Activated naive CD4-positive, alpha-beta T cell (primary cell): ENCODE measurements at places on chromosomes 5 and 9.

- DNase-seq, result no peak
Measured at GRCh38 chr9:4838189-4838546, 45.4 kb downstream of the RCL1 start.

DNA sequence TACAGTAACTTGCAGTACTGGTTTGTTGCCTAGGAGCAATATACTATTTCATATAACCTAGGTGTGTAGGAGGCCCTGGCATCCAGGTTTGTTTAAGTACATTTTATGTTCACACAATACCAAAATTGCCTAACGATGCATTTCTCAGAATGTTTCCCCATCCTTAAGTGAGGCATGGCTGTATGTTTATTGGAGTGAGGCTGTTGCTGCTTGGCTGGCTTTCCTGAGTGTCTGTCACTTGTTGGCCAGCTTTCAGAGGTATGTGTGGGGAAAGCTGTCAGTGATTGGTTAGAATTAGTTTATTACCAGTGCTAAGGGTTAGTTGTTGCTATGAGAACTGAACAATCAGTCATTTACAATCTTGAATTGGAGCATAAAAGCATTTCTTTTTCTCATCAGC is 154.1 kb upstream of the CDH12 start:
- no peak for DNase-seq

- no peak for DNase-seq
Measured at GRCh38 chr5:43110606-43111170, 10.0 kb upstream of the ZNF131 start.

DNA sequence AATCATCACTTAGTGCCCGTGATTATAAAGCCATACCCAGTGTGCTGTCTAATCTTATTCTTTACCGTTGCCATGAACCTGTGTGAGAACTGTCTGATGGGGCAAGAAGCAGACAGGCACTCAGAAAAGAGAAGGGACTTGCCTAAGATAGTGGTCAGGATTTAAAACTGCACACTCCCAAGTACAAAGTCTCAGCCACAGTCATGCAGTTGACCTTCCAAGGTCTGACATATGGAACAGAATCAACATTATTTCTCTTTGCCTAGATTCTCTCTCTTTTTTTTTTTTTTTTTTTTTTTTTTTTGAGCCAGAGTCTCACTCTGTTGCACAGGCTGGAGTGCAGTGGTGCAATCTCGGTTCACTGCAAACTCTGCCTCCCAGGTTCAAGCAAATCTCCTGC is 1.9 kb upstream of the PPP2CA start:
- DNase-seq, result no peak

GRCh38 chr5:78781611-78782286 is 133.2 kb upstream of the LHFPL2 start:
- DNase-seq, result no peak

- no peak for DNase-seq
Measured at GRCh38 chr5:9282211-9282610, 263.7 kb downstream of the SEMA5A start.

DNA sequence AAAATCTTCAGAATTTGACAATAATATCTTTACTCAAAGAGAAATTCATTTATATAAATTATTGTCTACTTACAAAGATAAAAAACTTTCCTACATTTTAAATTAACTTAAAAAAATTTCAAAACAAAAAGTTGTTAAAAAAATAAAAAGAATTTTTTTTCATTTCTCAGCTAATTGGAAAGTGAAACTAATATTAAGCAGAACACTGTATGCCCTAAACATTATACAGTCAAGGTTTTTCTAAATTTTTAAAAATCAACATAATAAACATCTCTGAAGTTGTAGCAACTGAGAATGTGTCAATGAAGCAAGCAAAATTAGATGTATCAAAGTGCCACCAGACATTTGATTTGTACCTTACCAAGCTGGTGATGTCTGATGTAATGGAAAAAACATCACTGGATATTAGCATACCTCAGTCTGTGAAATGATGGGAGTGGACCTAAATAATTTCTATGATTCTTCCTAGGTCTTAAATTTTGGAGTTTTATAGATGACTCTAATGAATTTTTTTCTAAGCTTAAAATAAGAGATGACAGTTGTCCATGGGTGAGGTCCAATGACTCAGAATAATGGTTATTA is 290.1 kb downstream of the ADAMTS6 start:
- no peak for DNase-seq

DNA sequence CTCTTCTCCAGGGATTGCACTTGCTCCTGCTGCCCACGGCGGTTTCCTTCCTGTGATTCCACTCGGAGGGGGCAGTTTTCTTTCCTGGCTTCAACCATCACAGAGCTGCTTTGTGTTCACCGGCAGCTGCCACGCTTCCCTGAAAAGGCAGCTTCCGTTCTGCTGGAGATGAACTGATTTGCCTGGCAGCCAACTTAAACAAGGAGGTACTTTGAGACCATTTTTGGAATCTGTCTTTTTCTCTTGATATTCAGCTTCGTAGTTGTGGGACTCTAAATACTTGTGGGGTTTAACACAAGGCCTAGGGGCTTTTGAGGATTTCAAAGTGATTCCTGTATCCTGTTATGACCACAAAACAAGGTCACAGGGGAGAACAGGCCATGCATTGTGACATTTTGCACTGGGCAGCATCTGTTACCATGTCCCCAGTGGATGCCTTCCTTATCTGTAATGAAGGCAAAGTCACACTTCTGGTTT is 192.0 kb downstream of the MTRR start:
- no peak for DNase-seq

- DNase-seq, result no peak
Measured at GRCh38 chr5:96331210-96331609, 101.8 kb downstream of the PCSK1 start.

DNA sequence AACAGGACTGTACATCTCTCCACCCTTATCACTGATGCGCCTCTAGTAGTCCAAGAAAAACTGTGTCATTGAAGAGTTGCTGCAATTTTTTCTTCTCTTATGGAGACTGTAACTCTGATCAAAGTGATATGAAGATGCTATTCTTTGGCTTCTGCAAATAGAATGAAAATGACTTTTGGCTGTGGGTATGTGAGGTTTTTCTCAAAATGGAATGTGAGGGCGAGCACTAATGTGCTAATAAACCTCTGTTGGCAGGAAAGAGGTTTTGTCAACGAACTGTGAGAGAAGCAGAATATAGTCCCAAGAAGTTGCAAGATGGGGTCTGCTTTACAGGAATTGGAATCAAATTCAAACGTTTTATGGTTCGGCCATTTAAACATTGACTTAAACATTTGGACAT is 252.0 kb upstream of the GAS1 start:
- no peak for DNase-seq
